ENCODE measurements at places on chromosomes 1 and 21.

GRCh38 chr21:44455524-44456213 lies 359 bp downstream of the LRRC3 start:
- DNase-seq: no peak

- no peak for DNase-seq
Measured at GRCh38 chr1:111833334-111833733, 77.6 kb downstream of the DDX20 start.

GRCh38 chr1:240008298-240008697 lies 83.4 kb upstream of the FMN2 start:
- no peak for DNase-seq

DNA sequence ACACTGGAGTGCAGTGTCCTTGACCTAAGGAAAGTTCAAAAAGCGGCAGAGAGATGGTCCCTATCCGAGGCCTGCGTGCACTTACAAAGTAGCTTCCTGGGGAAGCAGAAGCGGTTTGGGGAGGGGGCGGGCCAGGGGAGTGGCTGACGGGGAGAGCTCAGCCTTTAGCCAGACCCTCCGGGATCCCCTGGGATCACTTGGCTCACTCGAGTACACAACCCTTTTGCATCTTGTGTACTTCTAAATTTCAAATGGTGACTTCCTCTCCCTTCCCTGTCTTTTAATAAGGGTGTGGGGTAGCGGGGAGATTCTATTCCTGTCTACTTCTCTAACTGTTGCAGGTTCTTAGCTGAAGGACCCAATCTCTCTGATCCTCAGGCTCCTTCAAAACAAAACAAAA lies 18.1 kb upstream of the SNX27 start:
- DNase-seq: no peak

- DNase-seq: no peak
Measured at GRCh38 chr1:66606362-66607065, 72.6 kb downstream of the SGIP1 start.

DNA sequence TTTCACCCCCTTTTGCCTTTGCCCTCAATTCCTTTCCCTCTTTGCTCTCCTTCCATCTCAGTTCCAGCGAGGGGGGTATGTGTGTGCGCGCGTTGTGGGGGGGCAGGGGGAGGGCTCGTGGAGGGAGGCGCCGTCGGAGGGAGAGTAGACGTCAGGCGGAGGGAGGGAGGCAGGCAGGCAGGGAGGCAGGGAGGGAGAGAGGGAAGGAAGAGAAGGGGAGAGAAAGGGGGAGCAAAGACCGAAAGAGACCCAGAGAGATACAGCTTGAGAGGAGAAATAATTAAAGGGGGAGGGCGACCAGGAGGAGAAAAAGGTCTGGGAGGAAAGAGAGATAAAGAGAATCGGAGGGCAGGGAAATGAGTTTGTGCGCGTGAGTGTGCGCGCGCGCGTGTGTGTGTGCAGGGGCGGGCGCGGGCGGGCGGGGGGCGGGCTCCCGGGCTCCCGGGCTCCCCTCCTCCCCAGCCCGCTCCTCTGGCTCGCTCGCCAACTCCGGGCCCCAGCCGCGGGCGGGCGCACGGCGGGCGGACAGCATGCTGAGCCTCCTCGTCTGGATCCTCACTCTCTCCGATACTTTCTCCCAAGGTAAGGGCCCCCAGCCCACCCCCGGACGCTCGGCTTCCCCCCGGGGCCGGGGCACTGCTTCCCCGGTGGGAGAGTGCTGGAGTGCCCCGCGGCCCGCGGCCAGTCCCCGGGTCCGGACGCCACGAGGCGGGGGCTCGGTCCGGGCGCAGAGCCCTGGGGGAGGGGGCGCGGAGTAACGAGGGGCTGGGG lies at the start of gene KIRREL1:
KIRREL1 (plus strand) TSS at position 499 of the 771 bp plus-strand sequence; CDS start at position 531, 32 bp downstream.
- peak; percentile 69 for DNase-seq

DNA sequence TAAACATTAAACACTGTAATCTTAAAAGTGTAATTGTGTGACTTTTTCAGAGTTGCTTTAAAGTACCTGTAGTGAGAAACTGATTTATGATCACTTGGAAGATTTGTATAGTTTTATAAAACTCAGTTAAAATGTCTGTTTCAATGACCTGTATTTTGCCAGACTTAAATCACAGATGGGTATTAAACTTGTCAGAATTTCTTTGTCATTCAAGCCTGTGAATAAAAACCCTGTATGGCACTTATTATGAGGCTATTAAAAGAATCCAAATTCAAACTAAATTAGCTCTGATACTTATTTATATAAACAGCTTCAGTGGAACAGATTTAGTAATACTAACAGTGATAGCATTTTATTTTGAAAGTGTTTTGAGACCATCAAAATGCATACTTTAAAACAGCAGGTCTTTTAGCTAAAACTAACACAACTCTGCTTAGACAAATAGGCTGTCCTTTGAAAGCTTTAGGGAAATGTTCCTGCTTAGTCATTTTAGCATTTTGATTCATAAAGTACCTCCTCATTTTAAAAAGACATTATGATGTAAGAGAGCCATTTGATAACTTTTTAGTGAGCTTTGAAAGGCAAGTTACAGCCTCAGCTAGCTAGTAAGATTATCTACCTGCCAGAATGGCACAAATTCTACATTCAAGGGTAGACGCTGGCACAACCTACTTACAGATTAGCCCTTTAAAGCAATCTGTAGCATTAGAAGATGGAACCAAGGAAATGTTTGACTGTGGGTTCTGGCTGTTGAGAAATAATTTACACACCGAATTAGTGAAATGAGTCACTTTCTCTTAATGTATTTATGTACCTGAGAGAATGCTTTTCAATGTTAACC lies 9.4 kb downstream of the SOD1 start:
- DNase-seq: no peak

DNA sequence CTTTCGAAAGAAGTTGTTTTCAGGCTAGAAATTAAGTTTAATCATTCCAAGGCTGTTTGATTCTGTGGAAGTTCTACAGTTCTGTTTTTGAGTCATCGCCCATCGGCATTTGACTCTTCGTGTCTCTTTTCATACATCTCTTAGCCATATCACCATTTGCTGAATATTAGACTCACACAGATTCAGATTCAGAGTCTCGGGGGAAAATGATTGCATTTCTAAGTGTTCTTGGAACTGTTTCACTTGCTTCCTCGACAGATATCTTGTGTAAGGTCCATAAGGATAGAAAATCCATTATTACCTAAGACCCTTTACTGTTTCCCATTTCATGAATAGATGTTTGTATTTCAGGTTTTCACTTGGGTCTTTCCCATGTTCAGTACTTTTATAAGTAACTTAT lies 237.0 kb upstream of the SGIP1 start:
- no peak for DNase-seq

DNA sequence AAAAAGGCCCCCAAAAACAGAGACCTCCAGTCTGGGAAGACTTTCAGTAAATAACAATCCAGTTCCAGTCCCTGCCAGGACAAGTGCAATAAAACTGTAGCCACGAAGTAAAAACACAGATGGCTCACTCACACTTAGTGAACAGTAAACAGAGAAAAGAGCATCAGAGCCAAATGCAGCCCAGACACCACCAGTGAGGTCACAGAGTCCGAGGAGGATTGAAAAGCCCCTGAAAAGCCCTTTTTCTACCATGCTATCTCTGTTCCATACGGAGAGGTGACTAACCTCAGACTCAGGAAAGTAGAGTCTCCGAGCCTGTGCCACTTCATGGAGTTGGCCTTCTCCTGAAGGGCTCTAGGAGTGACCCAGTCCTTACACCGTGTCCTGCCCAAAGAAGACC lies 84.5 kb downstream of the COLGALT2 start:
- DNase-seq: no peak

DNA sequence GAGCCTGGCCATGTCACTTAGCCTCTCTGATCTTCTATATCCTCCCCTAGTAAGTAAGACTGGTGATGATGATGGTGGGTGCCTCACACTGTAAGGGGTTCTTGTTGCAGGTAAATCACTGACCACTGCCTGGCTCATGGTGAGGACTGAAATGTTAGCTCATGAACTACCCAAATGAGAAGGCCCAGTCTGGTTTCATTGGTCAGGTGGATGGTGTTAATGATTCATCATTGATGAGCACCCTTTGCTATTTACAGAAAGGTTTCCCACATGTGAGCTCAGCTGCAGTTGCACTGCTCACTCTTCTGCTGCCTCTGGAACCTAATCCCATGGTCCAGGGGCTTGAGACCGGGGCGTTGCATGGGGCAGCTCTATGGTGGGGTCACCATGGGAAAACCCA lies 417.7 kb downstream of the PRDM2 start:
- DNase-seq: no peak

DNA sequence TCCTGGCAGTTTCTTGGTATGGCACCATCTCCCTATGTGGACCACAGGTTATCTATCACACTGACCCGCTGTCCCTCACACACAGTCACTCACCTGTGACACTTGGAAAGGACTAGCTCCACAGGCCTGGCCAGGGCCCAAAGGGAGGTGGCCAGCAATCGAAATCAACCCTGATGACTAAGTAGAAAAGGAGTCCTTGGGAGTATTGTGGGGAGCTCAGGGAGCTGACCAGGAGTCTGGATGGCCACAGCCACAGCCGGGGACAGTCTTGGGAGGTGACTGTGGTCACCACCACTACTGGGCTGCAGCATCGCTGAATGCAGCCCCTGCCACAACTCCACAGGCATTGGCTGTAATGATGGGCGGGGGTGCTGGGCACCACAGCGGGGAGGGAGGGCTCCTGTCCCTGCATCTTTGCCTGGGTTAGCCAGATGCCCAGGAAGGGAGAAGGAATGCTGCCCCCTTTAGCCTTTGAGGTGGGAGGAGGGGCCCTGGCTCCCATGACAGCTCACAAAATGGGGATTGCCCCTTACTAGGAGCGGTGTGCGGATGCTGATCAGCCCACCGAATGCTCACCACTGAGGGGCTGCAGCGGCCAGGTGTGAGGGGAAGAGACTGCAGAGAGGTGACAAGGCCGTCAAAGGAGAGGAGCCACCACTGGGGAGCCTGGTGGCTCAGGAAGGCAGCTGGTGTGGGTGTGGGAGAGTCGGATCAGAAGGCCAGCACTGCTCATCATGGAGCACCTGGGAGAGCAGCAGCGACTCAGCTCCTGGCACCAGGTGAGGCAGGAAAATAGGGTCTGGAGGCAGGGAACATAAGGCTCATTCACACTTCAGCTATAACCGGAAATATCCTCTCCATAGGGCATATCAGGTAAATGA lies 61.3 kb downstream of the H3-3A start:
- DNase-seq: peak; percentile 15

- DNase-seq: peak; percentile 59
Measured at GRCh38 chr1:24020025-24020424, 39.9 kb upstream of the SRSF10 start.

DNA sequence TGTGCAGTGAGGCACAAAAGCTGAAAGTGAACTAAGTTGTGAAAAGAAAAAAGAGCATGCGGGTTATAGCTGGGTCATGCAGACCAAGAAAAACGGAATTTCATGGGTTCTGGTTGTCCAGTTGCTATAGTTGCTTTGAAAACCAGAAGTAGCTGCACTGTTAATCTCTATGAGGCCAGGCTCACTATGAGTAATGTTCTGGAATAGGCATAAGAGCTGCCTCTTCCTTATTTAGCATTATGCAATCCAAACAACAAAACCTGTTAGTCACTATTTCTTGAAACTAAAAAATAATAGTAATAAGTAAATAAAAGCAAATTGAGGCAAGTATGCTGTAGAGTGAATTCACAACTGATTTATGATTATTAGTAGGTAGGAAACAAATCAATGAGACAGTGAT lies 1383.7 kb downstream of the MRPL39 start:
- no peak for DNase-seq

DNA sequence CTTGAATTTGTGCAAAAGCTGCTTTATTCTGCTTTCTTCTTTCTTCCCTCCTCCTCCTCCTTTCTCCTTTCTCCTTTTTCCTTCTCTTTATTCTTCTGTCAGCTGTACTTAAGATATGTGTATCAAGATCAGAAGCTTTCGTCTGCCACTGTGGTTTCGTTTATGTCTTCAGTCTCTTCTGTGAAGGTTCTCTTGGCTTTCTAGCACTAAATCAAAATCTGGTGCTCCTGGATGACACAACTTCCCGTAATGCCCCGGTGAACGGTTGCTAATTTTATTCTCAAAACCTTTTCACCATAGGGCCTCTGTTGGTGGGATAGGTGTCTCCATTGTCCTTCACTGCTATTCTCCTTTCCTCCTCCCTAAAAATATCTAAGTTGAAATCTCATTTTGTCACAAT lies 5.0 kb downstream of the ATF6 start:
- no peak for DNase-seq

- DNase-seq: no peak
Measured at GRCh38 chr1:211155040-211155439, 21.1 kb upstream of the KCNH1 start.

GRCh38 chr1:59815892-59816291 lies 1.1 kb downstream of the HOOK1 start:
- no peak for DNase-seq

DNA sequence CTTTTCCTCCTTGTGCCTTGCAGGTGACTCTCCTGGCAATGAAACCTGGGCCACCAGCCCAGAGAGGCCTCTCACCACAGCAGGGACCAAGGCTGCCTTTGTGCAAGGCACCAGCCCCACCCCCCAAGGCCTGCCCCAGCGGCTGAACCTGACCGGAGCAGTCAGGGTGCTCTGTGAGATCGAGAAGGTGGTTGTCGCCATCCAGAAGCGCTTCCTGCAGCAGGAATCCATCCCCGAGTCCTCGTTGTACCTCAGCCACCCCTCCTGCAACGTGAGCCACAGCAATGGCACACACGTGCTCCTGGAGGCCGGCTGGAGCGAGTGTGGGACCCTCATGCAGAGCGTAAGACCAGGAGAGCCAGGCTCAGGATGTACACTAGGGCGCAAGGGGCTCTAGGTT lies 51.7 kb downstream of the UMODL1 start:
- no peak for DNase-seq

GRCh38 chr1:94962409-94963265 lies 35.7 kb upstream of the CNN3 start:
- DNase-seq: peak; percentile 14

- DNase-seq: no peak
Measured at GRCh38 chr1:168834225-168834872, 105.3 kb upstream of the DPT start.

- no peak for DNase-seq
Measured at GRCh38 chr21:39730418-39731157, 14.4 kb upstream of the IGSF5 start.

DNA sequence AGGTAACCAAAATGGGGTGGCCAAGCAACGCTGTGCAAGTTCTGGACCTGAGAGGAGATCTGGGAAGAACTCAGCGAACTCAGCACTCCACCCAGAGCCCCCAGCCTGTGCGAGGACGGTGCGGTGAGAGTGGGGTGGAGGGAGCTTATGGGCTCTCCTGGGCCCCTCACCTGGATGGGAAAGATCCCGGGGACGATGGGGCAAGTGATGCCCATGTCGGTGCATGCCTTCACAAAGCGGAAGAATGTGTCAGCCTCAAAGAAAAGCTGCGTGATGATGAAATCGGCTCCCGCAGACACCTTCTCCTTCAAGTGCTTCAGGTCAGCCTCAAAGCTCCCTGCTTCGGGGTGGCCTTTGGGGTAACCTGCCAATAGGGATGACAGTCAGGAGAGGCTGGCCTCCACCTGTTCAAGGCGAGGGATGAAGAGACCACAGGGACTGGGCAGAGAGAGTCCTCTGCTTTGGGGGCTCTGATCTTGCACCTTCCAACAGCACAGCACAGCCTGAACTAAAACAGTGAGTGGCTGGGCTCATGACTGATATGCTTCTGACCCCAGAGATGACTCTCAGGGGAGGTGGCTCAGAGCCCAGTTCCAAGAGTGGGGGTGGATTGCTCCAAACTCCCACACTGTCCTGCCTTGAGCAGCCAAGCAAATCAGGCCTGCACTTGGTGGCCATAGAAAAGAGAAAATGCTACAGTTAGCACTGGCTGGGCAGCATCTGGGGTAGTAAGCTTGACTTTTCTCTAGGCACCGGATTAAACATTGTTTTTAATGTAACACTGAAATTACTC lies 9.5 kb downstream of the MTHFR start:
- no peak for DNase-seq

GRCh38 chr1:117231748-117232373 lies 21.1 kb upstream of the VTCN1 start:
- DNase-seq: no peak

Data from HCEC 1CT (cell line).